Kidney (tissue), 22 donors: ENCODE measurements at places on chromosomes 7 and 10.

DNA sequence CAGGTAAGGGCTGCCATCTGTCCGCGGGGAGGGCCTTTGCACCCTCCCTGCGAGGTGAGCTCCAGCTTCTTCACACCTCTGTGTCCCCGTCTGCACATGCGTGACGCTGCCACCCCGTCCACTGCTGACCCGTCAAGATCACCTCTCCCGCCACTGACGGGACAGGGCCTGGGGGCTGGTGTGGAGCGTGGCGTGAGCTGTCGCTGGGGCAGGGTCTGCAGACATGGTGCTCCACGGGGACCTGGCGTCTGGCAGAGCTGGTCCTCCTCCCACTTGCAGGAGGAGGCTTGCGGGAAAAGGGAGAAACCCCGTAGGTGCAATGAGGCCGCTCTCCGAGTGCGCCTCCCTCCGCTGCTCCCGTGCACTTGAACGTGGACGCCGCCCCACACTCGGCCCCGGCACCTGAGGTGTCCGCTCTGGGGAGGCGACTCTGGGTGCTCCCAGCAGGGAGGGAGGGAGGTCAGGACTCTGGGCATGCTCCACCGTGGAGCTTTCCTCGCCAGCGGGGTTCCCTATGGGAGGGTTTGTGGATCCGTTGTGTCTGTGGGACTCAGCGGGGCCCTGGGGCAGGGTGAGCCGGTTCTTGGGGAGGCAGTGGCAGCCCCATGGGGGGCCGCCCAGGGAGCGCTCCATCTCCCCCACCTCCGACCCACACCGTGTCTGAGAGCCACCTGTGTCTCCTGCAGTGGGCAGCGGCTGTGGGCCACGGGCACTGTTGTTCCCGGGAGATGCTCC, 17.6 kb upstream of the DPYSL4 start:
- DNase-seq = no peak

DNA sequence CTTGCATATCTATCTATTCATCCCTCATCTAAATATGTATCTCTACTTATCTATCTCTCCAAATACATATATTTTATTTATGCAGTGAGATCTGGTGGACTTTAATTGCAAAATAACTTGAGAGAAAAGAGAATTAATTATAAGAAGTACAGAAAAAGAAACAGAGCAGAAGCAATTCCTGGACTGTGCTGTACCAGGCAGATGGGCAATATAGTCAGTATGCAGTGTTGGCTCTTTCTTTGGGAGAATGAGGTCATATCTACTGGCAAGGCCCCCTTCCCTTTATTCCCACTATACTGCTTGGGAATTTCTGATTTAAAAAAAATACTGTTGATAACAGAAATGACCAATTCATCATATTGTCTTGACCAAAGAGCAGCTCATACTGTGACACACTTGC, 49.0 kb upstream of the TOMM7 start:
- DNase-seq = no peak

GRCh38 chr7:42930889-42931288, 1.1 kb downstream of the PSMA2 start:
- DNase-seq = no peak

- peak; percentile 80 for DNase-seq
Observed at GRCh38 chr10:110681023-110681681, 37.0 kb downstream of the RBM20 start.

- no peak for DNase-seq
Observed at GRCh38 chr7:143447466-143447865, 4.2 kb downstream of the TAS2R60 start.

DNA sequence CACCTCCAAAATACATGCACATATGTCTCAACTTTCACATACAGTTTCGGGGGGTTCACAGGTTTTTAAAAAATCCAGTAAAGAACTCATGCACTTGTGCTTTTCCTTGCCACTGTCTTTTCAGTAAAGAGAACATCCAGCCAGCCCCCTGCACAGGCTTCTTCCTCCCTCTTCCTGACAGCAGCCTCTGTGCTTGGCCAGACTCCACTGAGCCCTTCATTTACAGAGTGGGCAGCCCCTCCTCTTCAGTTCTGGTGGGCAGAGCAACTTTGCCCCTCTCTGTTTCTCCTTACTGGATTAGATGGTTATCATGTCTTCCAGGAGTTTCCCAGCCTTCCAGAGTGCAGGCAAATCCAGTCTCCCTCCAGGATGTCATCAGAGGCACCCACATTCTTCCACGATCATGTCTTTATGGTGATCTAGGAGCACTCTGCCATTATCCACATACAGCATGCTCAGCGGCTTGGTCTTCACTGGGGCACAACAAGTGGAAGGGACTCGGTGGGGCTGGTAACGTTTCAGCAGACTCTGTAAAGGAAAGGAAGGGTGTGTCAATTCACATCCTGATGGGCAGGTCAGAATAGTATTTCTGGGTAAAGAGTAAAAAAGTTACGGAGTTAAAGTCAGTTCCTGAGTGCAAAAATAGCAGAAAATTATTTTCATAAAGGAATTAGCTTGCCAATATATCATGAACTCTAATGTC, 8.8 kb downstream of the NODAL start:
- DNase-seq = no peak

DNA sequence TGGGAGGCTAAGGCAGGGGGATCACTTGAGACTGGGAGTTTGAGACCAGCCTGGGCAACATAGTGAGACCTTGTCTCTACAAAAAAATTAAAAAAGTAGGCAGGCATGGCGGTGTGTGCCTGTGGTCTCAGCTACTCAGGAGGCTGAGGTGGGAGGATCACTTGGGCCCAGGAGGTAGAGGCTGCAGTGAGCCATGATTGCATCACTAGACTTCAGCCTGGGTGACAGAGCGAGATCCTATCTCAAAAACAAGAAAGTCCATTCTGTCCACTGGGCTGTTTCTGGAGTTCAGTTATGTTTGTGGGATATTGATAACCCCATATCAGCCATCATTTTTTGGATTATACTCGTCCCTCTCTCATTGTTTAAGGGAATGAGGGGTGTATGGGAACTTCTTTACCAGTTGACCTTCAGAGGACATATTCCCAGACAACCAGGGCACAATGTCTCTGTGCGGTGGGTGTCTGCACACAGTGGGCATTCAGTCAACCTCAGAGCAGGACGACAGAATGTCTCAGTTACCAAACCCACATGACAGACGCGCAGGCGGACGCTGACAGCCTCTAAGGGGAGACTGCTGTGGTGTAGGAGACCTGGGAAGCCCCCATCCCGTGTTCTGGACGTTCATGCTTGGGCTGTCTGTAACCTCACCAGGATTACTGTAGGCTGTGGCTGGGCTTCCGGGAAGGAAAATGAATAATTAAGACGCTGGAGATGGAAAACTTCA, 69.4 kb downstream of the CARD11 start:
- DNase-seq = no peak

DNA sequence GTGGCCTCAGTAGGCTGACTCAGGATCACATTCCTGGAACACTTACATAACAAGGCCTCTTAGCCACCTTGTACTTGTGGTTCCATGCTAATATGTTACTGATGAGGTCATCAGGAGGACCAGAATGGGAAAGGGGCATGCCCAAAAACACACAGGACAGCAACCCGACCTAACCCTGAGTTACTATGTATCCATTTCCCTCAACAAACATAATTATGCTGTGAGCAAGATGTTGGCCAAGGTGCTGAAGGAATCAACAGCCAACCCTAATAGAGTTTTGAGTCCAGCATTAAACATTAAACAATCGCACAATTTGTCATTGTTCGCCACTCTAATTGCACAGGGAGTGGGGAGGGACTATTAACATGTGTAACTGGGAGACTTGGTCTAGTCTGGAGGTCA, 129.4 kb downstream of the PLPP4 start:
- DNase-seq = no peak

- DNase-seq = no peak
Observed at GRCh38 chr7:142746264-142746663, 3.0 kb upstream of the PRSS1 start.

DNA sequence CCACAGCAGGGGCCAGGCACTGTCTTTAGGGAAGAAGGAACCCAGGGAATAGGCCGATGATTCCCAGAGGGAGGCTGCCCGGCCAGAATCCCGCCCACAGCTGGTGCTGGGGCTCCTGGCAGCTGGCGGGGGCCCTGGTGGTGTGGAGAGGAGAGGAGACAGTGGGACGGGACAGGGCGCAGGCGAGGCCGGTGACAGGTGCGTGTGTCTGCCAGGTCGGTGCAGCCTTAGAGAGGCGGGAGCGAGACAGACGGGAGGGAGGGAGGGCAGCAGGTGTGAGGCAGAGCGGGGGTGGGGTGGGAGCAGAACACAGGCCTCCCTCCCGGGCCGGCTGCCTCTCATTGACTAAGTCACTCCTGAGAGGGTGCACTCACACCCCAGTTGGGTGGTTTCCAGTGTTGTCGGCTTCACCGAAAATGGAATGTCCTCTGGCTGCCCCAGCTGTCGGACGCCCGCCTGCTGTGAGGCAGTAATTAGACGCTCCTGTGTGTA, 55.2 kb downstream of the ELFN1 start:
- peak; percentile 63 for DNase-seq

DNA sequence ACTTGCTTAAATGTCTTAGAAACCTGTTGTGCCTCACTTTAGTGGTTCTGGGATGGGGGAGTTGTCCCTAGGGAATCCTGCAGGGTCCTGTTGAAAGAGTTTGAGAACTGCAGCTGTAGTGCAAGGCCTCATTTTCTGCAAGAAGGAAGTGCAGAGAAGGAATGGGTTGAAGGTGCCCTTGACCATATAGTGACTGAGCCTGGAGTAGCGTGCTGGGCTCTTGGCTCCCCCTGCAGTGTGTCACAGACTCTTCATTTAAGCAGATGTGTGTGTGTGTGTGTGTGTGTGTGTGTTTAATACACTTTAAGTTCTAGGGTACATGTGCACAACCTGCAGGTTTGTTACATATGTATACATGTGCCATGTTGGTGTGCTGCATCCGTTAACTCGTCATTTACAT, 92.2 kb downstream of the GRK5 start:
- DNase-seq = no peak

DNA sequence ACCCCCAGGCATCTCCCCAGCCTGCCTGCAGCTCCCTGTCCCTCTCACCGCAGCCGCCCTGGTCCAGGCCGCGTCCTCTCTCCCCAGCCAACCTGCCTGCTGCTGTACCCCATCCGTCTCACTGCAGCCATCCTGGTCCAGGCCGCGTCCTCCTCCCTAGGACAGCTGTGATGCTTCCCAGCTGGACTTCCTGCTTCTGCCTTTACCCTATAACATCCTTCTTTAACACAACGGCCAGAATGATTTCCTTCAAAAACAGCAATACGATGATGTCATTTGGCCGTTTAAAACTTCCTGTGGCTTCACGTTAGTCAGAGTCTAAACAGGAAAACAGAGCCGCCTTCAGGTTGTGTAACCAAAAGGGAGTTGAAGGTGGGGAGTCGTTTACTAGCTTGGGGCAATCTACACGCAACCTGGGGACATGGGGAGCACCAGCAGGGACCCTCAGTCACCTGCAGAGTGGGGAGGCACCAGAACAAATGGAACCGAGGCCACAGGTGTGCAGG, 32.2 kb upstream of the ZFAND2A start:
- peak; percentile 83 for DNase-seq

- DNase-seq = no peak
Observed at GRCh38 chr10:13788711-13789447, 202.1 kb downstream of the PRPF18 start.

DNA sequence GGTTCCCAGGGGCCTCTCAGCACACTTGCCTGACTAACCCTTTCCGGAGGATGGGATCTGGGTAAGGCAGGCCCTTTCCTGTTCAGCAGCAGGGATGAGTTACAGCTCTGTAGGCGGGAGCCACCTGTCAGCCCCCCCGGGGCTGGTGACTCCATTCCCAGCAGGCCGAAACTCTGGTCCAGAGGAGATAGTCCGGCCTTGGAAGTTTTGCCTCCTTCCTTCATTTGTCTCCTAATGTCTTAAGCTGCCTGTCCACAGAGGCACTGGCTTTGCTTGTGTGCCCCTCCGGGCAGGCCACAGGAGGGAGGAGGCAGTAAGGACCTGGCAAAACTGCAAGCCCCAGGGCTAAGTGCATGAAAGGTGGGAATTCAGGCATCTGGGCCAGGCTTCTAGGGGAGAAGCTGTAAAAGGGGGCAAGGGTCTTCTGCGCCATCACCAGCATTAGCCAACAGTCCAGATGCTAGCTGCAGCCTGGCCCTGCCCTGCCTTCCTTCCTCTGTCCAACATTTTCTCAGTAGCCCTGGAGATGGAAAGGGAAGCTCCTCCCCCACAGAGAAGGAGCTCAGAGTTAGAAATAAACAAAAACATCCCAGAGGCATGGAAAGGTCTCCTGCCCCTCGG, 1.2 kb downstream of the ADIRF start:
- peak; percentile 24 for DNase-seq

DNA sequence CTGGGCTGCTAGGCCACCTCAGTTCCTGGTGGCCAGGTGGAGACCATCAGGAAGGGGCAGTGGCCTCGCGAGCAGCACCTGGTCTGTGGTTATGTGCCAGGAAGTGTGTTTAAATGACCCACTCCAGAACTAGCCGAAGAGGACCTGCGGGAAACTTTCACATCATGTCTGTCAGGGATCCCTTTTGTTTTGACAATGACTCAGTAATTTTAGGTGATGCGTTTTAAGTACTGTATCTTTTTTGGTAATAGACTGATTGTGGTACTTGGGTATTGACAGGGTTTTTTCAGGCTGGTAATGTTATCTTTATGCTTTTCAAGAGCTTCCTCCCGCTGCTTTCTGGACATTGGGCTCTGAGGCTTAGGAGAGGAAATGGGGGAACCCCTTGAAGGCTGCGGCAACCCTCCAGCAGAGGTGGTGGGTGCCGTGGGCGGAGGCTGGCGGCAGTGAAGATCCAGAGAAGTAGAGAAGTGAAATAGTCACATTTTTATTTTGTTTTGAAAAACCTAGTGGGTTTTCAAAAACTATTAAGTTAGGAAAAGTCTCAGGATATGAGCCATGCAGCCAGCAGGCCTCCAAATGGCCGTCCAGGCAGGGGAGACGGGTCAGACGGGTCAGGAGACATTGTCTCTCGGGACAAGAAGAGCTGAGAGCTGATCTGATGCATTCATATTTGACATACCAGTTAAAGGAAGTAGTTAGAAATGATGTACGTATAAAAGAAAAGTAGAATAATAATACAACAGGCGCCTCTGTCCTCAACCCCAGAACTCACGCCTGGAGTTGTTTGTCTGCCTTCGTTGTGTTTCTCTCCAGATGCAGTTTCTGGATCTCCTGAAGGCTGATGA, 27.7 kb downstream of the PPP2R2D start:
- DNase-seq = no peak

DNA sequence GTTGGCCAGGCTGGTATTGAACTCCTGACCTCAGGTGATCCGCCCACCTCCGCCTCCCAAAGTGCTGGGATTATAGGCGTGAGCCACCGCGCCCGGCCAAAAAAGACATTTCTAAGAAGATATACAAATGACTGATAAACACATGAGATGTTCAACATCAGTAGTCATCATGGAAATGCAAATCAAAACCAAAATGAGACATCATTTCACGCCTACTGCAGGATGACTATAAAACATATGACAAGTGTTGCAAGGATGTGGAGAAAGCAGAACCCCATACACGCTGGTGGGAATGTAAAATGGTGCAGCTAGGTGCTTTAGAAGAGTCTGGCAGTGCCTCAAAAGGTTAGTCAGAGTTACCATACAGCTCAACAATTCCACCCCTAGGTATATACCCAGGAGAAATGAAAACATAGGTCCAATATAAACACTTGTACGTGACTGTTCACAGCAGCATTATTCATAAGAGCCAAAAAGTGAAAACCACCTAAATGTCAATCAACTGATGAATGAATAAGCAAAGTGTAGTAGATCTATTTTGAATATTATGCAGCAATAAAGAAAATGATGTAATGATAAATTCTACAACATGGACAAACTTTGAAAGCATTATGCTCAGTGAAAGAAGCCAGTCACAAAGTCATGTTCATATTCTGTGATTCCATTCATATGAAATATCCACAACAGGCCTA, 24.5 kb downstream of the TMEM209 start:
- no peak for DNase-seq

GRCh38 chr7:140625908-140626868, 14.4 kb downstream of the DENND2A start:
- DNase-seq = peak; percentile 70
